HepG2 (cell line): ENCODE measurements at places on chromosomes 3 and 15. TPM values are rescaled to one million over a fixed set of nuclear protein-coding genes. Genes with fewer than 3 reads are reported as not detected.

Gene OR4M2
- total RNA-seq = not detected in 2 replicates

Gene TNNC1
- 11.8 and 18.7 TPM in 2 replicates for total RNA-seq

- H3K4me3 ChIP-seq = no peak overlapping the region
- no peaks in the 10 kb centered on the region for H3K36me3 ChIP-seq
- H3K27me3 ChIP-seq = no peaks in the 10 kb centered on the region
- no peak overlapping the region for H3K27ac ChIP-seq
- DNase-seq = no peak
Measured at GRCh38 chr3:186653080-186653707, 12.6 kb upstream of the HRG start.

GRCh38 chr15:88742161-88742560 is 61.1 kb upstream of the ACAN start:
- H3K4me1 ChIP-seq = no peaks in the 10 kb centered on the region
- no peak overlapping the region for H3K4me3 ChIP-seq
- H3K36me3 ChIP-seq = no peaks in the 10 kb centered on the region

- H3K4me1 ChIP-seq = no peaks in the 10 kb centered on the region
- no peak for DNase-seq
- no peak overlapping the region for H3K4me3 ChIP-seq
- H3K27me3 ChIP-seq = no peaks in the 10 kb centered on the region
Measured at GRCh38 chr3:164233951-164234350, 844.3 kb downstream of the SI start.

Gene RARRES1
- total RNA-seq = not detected in 2 replicates

- H3K27me3 ChIP-seq = no peaks in the 10 kb centered on the region
- no peaks in the 10 kb centered on the region for H3K36me3 ChIP-seq
- DNase-seq = no peak
- no peak overlapping the region for H3K4me3 ChIP-seq
Measured at GRCh38 chr3:5565026-5565425, 377.5 kb downstream of the EDEM1 start.

DNA sequence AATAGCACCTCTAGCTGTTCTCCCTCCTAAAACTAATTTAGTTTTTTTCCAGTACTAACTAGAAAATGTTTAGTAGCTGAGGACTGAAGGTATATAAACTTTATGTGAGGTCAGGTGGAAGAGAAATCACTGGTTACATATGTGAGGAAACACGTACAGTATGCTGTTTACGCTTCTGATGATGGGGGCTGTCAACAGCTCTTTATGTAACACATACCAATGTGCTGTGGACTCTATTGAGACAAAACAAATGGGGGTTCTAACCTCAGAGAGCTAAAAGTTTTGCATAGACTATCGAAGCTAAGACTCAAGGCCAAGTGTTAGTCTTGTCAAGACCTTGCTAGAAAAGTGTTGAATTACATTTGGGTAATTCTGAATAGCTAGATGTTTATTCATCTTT is 107.5 kb downstream of the SYNPR start:
- no peaks in the 10 kb centered on the region for H3K4me1 ChIP-seq
- H3K4me3 ChIP-seq = no peak overlapping the region
- no peak for DNase-seq
- no peaks in the 10 kb centered on the region; the same call in 2 of the 3 replicates for H3K27me3 ChIP-seq

Gene LIPC
- 15.0 and 26.0 TPM in 2 replicates for total RNA-seq

DNA sequence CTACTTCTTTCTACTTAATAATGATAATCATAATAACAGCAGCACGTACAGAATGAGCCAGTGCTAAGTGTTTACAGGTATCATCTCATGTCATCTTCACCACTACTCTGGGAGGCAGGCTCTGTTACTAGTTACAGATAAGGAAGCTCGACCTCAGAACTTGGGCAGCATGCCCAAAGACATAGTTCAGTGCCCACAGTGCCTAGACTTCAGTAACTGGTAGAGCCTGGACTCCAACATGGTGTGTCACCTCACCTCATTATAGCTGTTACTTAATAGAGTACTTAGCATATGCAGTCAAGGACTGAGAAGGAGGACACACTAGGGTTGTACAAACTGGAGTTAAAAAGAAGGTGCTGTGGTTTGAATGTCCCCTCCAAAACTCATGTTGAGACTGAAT is 7.6 kb downstream of the GADL1 start:
- no peaks in the 10 kb centered on the region for H3K4me1 ChIP-seq
- no peaks in the 10 kb centered on the region for H3K27me3 ChIP-seq
- no peak overlapping the region for H3K27ac ChIP-seq
- no peak overlapping the region for H3K4me3 ChIP-seq

Gene CISH
- 0.73 and 0.91 TPM in 2 replicates for total RNA-seq

DNA sequence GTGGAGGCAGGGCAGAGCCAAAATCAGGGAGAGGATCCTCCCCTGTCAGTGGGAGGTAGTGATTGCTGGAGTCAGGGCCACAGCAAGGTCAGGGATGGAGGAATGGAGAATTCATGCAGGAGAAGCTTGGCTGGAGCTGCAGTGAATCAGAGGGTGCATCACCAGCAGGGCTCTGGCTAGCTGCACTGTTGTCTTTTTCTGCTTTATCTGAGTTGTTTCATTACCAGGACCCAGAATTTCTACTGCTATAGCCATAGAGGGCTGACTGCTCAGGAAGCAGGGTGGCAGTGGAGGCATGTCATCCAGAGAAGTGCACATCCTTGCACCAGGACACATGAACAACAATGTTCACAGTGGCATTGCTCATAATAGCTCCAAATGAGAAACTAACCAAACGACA is 113.5 kb upstream of the GALNT15 start:
- no peaks in the 10 kb centered on the region for H3K36me3 ChIP-seq
- no peaks in the 10 kb centered on the region for H3K27me3 ChIP-seq
- peaks cover 52% of the 10 kb centered on the region for H3K4me1 ChIP-seq
- DNase-seq = no peak
- H3K4me3 ChIP-seq = no peak overlapping the region

- peaks cover 30% of the 10 kb centered on the region for H3K4me1 ChIP-seq
- no peak overlapping the region for H3K27ac ChIP-seq
Measured at GRCh38 chr3:28328188-28329151, 20.1 kb upstream of the ZCWPW2 start.

DNA sequence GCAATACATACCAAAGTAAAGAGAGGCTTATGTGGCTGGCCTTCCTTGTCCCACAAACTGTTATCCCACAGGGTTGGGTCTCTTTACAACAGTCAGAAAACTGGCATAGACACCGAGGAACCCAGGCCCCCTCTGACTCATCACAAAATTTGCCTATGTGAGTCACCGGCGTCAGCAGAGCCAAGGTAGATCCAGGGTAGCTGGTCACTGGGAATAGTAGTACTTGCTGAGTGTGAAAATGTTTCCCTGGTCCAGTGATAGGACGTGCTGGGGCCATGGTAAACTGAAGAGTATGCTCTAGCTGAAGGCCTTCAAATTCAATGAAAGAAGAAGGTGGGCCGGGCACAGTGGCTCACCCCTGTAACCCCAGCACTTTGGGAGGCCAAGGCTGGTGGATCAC is 27.1 kb upstream of the SKIL start:
- H3K27ac ChIP-seq = peak overlapping the region; percentile 82
- no peaks in the 10 kb centered on the region for H3K27me3 ChIP-seq
- H3K4me1 ChIP-seq = peaks cover 26% of the 10 kb centered on the region
- DNase-seq = peak; percentile 68
- no peaks in the 10 kb centered on the region for H3K36me3 ChIP-seq

- no peak overlapping the region for H3K27ac ChIP-seq
- H3K4me3 ChIP-seq = no peak overlapping the region
- H3K4me1 ChIP-seq = peaks cover 5% of the 10 kb centered on the region; the same call in 1 of the 2 replicates
- peaks cover 3% of the 10 kb centered on the region; the same call in 1 of the 2 replicates for H3K27me3 ChIP-seq
- no peak for DNase-seq
- no peaks in the 10 kb centered on the region for H3K36me3 ChIP-seq
Measured at GRCh38 chr15:63341898-63342297, 39.7 kb downstream of the CA12 start.

GRCh38 chr3:42127226-42127625 is 36.1 kb downstream of the TRAK1 start:
- no peak overlapping the region for H3K4me3 ChIP-seq
- H3K4me1 ChIP-seq = peaks cover 82% of the 10 kb centered on the region
- no peak overlapping the region for H3K27ac ChIP-seq
- peaks cover 4% of the 10 kb centered on the region; the same call in 1 of the 2 replicates for H3K36me3 ChIP-seq
